Suppressor macrophage treated with lipopolysaccharide for 1 hour (primary cell): ENCODE measurements at places on chromosomes 16 and 17.

GRCh38 chr17:20914658-20915057 lies 128.2 kb downstream of the USP22 start:
- no peak for DNase-seq

- DNase-seq: no peak
Measured at GRCh38 chr16:1916640-1916990, 1.6 kb downstream of the HS3ST6 start.

GRCh38 chr16:73051961-73052360 lies 4.0 kb upstream of the ZFHX3 start:
- no peak for DNase-seq

GRCh38 chr17:77881545-77881944 lies 77.0 kb upstream of the TNRC6C start:
- peak; percentile 95 for DNase-seq

DNA sequence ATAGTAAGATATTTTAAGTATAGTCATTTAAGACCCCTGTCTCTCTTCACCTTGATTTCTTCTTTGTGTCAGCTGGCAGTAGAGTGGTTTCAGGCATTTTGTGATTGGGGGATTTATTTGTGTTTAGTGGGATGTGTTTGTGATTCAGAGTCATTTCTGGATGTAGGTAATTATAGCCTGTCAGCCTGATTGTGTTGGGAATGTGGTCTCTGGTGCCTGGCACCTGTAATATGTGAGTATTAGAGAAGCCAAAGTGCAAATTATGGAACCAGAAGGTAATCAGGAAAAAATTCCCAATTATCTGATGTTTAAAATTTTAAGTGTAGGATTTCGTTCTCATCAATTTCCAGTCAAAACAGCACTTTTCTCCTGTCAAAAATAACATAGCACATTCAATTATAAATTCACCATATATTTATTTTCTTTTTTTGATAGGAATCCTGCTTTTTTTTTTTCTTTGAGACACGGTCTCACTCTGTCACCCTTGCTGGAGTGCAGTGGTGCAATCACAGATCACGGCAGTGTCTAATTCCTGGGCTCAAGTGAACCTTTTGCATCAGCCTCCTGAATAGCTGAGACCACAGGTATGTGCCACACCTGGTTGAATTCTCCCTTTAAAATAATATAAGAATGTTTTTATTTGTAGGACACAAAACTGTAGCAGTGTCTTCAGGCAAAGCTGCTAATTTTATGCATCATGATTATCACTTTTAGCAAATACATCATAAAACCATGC lies 42.7 kb downstream of the ATF7IP2 start:
- DNase-seq: no peak

DNA sequence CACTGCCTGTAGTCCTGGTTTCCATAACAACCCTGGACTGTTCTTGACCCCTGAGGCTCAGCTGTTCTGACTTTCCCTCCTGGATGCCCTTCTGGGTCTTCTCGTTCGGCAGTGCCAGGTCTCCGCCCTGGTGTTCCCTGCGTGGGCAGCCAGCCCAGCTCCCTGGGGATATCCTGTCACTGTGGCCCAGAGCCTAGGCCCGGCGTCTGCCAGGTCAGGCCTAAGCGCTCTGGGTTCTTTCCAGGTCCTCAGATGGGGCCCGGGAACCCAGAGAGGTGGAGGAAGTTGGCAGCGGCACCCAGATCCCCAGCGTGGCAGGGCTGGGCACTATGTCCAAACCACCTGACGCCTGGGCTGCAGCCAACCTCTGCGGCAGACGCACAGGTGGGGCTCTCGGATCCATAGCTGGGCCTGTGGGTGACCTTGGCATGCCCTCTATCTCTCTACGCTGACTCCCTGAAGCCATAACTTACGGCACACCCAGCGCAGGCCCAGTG lies 12.5 kb upstream of the ATP2A3 start:
- DNase-seq: no peak
